ENCODE measurements at places on chromosomes 1 and 21.

DNA sequence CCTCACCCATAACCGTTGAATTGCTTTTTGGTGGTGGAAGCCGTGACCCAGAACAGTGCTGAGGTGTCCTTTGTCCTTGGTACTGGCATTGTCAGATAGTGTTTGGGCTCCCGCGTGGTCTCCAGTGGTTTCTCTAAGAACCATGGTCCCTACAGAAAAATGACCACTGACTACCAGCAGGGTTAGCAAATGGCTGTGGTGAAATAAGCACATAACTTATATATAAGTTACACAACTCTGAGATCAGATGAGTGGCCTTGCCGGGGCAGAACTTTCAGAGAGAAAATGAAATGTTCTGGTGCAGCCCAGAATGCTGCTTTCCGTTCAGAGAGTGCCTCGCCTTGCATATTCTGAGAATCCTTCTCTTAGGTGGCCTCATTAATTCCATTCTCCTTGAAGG, 5.0 kb downstream of the SLC37A1 start:
- no peak for DNase-seq

- no peak for DNase-seq
Measured at GRCh38 chr1:227136210-227136820, 182.0 kb downstream of the CDC42BPA start.

GRCh38 chr1:29280409-29281131, 44.2 kb downstream of the PTPRU start:
- no peak for DNase-seq

DNA sequence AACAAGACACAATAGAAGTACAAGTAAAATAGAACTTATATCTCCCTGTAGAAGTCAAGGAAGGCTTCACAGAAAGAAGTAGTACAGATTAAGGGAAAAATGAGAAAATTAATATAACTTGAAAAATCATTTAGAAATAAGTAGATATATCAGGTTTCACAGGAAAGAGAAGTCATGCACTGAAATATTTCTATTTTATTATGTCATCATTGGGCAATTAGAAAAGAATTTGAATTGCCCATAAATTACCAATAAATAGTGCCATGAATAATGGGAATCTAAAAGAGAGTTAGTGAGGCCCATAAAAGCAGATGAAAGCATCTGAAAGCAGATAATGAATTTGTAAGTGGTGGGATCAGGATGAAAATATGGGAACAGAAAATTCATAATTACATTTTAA, 1597.8 kb downstream of the PLA2G4A start:
- no peak for DNase-seq

DNA sequence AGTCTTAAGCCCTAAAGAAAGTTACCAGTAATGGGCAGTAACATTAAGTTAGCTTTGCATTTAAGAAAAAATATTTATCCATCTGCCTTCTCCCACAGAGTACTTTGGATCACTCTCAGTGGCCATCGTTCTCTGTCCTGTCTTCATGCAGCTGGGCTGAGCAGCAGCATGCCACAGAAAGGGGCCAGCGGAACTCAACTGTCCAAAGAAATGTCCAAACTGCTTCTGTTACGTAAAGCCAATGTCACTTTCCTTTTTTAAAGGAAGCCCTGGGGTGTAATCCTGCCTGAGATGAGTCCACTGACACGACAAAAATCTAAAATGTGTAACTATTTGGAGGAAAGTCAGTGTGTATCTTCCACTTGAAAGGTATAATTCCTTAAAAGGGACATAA, 291.6 kb downstream of the SMYD3 start:
- DNase-seq, result no peak

DNA sequence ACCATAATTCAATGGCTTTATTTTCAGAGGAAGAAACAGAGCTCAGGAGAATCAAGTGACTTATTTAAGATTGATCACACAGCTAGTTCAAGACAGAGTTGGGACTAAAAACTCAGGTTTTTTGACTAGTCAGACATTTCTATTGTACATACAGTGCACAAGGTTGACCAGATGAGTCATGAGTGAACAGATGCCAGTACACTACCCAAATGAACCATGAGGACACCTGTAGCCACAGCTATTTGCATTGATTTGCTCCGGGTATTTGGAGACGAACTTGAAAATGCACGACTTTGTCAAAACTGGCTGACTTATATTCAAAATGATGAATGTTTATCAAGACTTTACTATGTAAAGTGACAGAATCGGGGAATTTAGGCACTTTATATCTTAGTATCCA, 161.7 kb upstream of the ST6GALNAC5 start:
- no peak for DNase-seq

GRCh38 chr1:22665752-22666151, 12.7 kb downstream of the C1QB start:
- DNase-seq, result no peak

GRCh38 chr1:221451741-221452140, 290.1 kb downstream of the DUSP10 start:
- DNase-seq, result no peak

- DNase-seq, result no peak
Measured at GRCh38 chr21:26118938-26119540, 51.5 kb downstream of the APP start.

DNA sequence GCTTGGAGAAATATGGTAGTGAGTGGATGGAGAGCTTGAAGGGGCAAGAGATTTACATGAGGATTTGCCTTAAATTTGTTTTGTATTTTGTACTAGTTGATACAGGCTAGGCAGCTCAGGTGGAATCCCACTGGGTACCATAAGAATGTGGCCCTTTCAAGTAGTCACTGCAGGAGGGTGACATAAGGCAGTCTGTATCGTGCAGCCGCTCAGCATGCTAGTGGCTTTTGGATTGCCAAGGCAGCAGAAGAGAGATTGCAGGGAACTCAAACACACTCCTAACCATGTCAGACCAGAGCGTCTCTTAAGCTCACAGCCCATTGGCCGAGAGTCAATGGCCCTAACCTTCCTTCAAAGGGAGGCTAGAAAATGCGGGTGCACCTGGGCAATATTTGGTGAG, 420.0 kb downstream of the ADGRL2 start:
- DNase-seq, result no peak

- DNase-seq, result no peak
Measured at GRCh38 chr1:245837718-245838117, 669.4 kb downstream of the SMYD3 start.

DNA sequence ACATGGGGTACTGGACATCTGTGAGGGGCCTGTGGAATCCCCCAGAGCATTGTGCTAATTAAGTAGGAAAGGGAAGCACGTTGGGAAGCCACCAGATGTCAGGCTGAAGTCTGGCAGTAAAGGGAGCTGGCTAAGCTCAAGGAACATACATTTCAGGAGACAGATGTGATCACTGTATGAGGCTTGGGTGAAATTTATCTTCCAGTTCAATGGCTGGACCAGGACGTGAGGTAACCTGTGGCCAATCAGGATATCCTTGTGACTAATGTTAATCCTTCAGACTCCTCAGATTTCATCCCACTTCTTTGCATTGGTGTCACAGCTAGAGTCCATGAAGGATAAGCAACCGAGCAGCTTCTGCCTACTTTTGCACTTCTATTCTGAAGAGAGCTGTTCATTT, 110.2 kb upstream of the APP start:
- no peak for DNase-seq

DNA sequence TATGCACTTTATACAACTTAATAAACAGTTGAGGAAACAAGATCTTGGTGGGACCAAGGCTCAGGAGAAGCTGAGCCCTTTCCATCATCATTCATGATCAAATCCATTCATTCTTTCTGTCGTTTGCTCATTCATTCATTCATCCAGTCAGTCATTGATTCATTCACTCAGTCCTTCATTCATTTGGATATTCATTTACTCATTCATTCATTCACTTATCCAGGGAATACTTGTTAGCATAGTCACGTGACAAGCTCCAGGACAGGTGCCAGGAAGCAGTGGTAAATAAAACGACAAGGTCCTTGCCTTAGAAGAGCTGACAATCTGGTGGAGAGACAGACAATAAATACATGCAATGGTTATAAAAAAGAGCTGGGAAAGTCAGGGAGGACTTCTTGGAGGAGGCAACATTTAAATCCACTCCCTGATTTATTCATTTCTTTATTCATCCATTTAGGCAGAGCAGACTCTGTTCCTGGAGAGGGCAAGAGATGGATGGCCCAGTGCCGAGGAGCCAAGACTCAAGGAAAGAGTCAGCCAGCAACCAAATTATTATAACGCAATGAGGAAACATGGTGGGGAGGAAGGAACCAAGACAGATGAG, 74.1 kb upstream of the CASZ1 start:
- DNase-seq, result no peak

DNA sequence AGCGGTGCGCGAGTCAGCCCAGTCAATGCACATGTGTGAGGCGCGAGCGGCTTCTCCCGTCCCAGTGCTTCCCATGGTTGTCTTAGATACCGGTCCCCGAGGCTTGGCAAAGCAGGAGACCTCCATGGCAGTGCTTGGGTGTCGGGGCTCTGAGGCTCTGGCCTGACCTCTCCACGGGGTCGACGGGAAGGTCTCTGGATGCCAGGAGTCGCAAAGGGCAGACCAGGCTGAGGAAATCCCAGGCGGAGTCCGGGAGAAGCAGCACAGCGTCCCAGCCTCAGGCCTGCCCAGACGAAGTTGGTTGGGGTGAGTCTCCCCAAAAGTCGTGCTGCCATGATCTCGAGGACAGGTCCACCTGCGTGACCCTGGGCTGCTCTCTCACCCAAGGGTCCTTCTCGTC, 3881.6 kb downstream of the SRGAP2C start:
- no peak for DNase-seq

DNA sequence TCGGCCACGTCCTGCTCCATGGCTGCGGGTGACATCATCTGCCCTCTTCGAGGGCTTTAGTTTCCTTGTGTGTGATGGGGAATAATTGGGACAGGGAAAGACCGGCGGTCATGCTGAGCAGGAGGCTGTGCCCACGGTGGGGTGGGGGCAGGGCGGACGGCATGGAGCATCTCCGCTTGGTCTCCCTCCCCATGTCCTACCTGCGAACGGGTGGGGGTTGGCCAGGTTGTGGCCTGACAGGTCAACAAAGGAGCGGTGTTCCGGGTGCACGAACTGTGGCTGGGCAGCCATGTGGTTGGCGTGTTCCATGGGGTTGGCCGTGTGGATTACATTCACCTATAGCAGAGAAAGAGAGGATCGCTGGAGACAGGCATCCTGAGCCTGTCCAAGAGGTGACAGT, 80.0 kb downstream of the PIK3CD start:
- DNase-seq, result no peak

DNA sequence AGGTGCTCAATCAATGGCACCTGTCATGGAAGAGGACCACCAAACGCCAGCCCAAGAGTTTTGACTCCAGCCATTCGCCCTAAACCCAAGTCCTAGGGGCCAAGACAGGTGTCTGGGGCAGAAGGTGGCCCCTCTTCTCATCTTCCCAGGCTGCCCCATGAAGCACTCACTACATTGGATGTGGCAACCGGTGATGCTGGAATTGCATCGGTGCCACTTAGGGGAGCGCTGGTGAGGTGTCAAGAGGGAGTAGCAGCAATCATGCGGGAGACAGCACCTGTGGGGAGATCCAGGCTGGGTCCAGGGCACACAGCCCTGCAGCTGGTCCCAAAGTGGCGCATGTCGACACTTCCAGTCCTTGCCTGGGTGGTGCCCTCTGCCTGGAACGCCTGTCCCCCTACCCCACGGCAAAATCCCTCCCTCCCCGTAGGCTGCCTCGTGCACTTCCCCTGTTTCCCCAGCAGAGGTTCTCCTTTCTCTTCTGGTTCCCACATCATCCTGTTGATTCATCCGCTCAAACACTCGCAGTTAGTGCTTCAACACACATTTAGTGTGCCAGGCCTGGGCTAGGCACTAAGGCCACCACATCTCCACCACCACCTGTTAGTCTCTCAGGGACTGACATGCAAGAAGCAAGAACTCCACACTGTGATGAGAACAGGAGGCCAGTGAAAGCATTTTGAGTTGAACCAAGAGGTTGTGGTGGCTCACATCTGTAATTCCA, 18.5 kb downstream of the PLA2G2D start:
- no peak for DNase-seq

DNA sequence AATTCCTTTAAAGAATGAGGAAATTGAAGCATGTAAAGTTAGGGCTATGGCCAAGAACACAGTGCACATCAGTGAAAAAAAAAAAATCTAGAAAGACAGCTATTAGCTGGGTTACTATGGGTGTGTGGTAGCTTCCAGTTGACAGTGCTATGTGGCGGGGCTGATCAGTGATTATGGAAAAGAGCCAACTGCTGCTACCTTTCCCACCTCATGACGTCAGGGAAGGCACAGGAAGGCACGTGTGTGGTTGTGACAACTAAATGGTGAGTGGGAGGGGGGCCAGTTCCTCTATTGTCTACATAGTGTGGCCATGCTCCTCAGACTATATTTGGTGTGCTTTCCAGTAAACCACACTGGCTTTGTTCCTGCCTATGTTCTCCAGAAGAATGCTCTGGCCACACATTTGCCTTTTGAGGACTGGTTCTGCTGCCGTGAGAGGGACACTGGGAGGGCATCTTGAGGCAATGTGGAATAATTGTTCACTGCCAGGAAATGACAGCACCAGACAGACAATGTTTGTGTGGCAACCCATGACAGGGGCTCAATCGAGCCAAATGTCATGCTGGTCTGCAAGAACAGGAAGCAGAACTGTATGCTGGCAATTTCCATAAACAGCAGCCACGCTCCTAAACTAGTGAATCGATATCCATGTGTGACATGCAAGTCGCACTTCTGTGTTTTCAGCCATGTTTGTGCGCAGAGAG, 3.0 kb upstream of the SDE2 start:
- peak; percentile 31 for DNase-seq

GRCh38 chr21:41439248-41439647, 13.2 kb downstream of the MX1 start:
- DNase-seq, result no peak

GRCh38 chr1:56123421-56123820, 455.9 kb downstream of the PLPP3 start:
- DNase-seq, result no peak

DNA sequence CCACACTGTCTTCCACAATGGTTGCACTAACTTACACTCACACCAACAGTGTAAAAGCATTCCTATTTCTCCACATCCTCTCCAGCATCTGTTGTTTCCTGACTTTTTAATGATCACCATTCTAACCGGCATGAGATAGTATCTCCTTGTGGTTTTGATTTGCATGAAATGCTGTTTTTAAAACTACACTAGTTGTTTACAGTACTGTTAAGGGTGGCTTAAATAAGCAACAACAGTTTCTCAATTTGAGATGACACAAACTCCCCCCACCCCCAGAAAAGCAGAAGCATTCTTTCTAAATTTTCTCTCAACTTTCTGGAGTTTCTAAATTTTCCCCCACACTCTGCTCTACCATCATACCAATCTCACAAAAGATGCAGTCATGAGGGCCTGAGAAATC, 7.1 kb upstream of the SLAMF7 start:
- DNase-seq, result no peak

Data from stimulated activated CD8-positive, alpha-beta memory T cell treated with anti-CD3 and anti-CD28 coated beads, Interleukin-2, amount 100 ng/mL, for 1 hour (primary cell).